ENCODE measurements at places on chromosomes 3 and 15. TPM values are rescaled to one million over a fixed set of nuclear protein-coding genes. Genes with fewer than 3 reads are reported as not detected.

DNA sequence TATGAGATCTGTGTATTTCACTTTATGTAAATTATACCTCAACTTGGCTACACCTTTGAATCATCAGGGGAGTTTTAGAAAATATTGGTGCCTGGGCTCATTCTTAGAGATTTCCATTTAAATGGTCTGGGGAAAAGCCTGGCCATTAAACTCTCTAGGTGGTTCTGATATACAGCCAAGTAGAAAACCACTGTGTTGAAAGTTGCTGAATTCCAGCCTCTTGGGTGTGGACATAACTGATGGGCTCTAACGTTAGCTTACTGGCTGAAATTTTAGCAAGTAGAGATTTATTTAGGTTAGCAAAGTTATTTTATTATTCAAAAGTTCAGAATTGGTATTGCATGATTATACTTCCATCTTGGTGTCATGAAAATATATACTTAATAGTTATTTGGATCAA is 84.1 kb downstream of the ATG7 start:
- DNase-seq, result peak; percentile 48

- DNase-seq, result peak; percentile 13
Observed at GRCh38 chr3:15932348-15933300, 134.8 kb upstream of the ANKRD28 start.

- peak; percentile 45 for DNase-seq
Observed at GRCh38 chr3:137121704-137122314, 164.0 kb downstream of the IL20RB start.

ZBED2 gene
- total RNA-seq, result 0.09 TPM

- DNase-seq, result no peak
Observed at GRCh38 chr15:58424722-58425121, 7.1 kb upstream of the LIPC start.

MAGEL2 gene
- under 0.01 TPM for total RNA-seq

GRCh38 chr15:60183366-60183765 is 179.3 kb downstream of the FOXB1 start:
- no peak for DNase-seq

GRCh38 chr15:93274257-93274656 is 185.2 kb upstream of the RGMA start:
- DNase-seq, result no peak

- no peak for DNase-seq
Observed at GRCh38 chr3:194749631-194750490, 64.2 kb downstream of the FAM43A start.

DNA sequence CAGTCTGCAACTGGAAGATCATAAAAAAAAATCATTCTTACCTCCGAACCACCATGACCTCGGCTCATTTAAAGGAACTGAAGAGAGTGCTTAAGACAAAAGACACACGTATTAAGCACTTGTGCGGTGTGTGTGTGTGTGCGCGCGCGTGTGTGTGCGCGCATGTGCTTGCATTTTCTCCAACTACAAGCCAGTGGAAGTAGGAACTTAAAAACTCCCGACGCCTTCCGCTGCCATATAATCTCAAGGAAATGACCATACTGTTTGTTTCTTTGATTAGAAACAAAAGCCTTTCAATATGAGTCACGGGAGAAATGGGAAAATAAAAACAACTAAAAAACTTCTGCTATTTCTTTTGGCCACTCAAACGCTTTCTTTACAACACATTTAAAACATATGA is 32.4 kb downstream of the FRMD4B start:
- DNase-seq, result no peak

DNA sequence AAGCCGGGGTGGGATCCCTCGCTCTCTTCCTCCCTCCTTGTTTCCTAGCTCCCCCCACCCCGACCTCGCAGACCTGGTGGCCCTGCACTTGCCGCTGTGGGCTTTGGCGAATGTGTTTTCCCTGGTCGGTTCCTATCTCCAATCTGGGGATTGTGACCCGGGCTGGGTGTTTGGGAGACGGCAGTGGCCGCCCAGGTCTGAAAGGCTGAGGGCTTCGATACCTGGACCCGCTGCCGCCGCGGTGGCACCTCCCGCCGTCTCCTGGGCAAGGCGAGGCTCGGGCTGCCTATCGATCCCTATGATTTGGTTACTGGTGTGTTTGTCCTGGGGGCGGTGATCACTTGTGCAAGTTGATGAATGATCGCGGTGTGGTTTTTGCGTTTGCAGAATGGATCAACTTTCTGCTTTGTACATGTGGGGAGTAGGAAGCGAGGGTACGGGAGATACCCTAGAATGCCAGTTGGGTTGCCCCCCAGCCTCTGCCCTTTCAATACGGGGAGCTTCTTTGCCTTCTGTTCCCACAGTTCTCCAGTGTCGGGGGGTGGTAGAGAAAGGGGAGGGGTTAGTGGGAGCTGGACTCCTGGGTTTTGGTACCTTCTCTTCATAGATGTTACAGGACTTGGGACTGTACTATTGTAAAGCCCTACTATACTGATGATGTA is 3.0 kb downstream of the BBX start:
- peak; percentile 5 for DNase-seq

Measured in fibroblast of the aortic adventitia (primary cell).